PC-9 (cell line): ENCODE measurements at places on chromosomes 3 and 15. TPM values are rescaled to one million over a fixed set of nuclear protein-coding genes. Genes with fewer than 3 reads are reported as not detected.

DNA sequence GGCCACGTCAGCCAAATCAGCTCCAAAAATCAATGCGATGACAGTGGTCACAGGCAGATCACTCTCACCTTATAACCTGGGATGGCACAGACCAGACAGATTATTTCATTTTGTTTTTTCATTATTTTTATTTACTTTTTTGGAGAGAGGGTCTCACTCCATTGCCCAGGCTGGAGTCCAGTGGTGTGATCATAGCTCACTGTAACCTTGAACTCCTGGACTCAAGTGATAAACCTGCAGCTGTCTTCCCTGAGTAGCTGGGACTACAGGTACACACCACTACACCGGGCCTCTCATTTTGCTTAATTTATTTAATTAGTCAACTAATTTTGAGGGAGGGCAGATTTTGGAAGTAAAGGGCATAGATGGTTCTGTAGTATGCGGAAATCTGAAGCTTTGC is 51.2 kb upstream of the ICE2 start:
- no peaks in the 10 kb centered on the region for H3K36me3 ChIP-seq
- DNase-seq, result no peak
- no peaks in the 10 kb centered on the region for H3K4me1 ChIP-seq
- no peak overlapping the region for H3K4me3 ChIP-seq
- no peak overlapping the region for H3K27ac ChIP-seq

DNA sequence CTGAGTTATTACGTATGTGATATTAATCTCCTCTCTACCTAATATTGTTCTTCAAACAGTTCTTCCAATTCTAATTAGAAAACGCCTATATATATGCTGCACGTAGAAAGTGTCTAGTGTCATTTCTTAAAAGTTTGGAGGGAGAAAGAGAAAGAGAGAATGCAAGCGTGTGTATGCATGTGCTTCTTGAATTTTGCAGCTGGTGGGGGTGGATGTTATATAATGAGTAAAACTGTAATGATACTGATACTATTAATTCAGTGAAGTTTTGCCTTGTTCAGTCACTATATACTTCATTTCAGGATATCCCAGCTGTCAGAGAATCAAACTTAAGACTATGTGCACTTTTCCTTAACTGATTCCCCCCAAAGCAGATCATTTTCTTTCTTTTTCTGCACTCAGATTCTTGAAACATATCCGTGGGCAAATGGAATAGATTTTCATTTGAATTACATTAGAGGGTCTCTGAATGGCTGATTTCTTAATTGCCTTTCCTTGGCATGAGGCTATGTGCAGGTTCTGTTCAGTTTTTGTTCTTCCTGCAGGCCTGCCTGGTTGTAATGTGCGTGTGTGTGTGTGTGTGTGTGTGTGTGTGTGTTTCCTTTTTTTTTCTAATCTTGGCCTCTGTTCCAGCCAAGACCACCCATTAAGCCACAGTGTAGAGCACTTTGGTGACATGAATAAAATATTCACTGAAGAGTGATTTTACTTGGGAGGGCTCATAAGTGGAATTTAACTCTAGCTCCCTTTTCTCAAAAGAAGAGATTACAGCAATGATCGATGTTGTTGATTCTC is 617.5 kb downstream of the RBMS3 start:
- H3K36me3 ChIP-seq, result no peaks in the 10 kb centered on the region
- no peak overlapping the region for H3K27ac ChIP-seq
- H3K4me1 ChIP-seq, result no peaks in the 10 kb centered on the region
- no peak for DNase-seq
- H3K4me3 ChIP-seq, result no peak overlapping the region
- H3K27me3 ChIP-seq, result no peaks in the 10 kb centered on the region

DNA sequence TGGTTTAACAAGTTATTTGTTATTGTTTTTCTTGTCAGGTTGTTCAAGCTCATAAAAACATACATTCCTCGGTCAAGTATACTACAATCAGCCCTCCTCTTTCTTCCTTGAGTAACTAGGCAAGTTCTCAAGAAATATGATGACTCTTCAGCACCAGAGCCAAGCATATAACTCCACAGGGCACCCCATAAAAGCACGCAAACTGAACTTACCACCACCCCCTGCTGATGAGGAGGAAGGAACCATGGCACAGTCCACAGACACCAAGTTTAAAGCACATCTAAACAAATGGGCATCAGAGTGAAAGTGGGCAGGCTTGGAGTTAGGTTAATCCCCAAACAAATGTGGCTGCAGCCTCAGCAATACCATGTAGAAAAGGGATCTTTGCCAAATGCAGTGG is 5.3 kb downstream of the IP6K2 start:
- peaks cover 13% of the 10 kb centered on the region for H3K4me1 ChIP-seq
- no peaks in the 10 kb centered on the region for H3K27me3 ChIP-seq
- peaks cover 23% of the 10 kb centered on the region for H3K36me3 ChIP-seq
- H3K4me3 ChIP-seq, result no peak overlapping the region

The BLM gene
- total RNA-seq, result 15.1 and 19.1 TPM in 2 replicates

DNA sequence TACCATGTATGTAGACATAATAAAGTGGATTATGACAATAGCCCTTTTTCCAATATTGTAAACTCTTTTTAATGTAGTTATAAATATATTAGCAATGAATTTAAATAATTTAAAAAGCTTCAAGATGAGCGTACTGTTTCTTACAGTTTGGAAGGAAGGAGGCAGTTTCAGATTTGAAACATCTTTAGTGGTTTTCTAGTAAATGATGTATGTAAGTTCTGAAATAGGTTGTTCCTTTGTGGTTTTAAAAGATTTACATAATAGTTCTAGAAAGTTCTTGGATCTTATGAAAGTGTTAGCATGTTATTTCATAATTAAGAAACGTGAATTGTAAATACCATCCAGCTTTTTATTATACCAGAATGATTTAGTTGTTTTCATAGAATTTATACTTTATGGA is 16.0 kb downstream of the DNAJC19 start:
- no peak overlapping the region for H3K27ac ChIP-seq
- H3K36me3 ChIP-seq, result peaks cover 72% of the 10 kb centered on the region
- no peaks in the 10 kb centered on the region for H3K4me1 ChIP-seq
- H3K27me3 ChIP-seq, result no peaks in the 10 kb centered on the region

- H3K4me3 ChIP-seq, result no peak overlapping the region
- H3K4me1 ChIP-seq, result no peaks in the 10 kb centered on the region
- no peak for DNase-seq
- H3K27me3 ChIP-seq, result no peaks in the 10 kb centered on the region
These were observed 400.2 kb upstream of the GOLIM4 start for GRCh38 chr3:168495932-168496331.

GRCh38 chr3:170714122-170714521 is 128.2 kb upstream of the SLC7A14 start:
- no peaks in the 10 kb centered on the region for H3K36me3 ChIP-seq
- peak overlapping the region; percentile 68 for H3K27ac ChIP-seq
- peaks cover 37% of the 10 kb centered on the region for H3K4me1 ChIP-seq

The SEMA6D gene
- not detected in 2 replicates for total RNA-seq

- no peak for DNase-seq
- H3K36me3 ChIP-seq, result no peaks in the 10 kb centered on the region
- H3K4me1 ChIP-seq, result no peaks in the 10 kb centered on the region
- H3K27me3 ChIP-seq, result no peaks in the 10 kb centered on the region
- H3K4me3 ChIP-seq, result no peak overlapping the region
- H3K27ac ChIP-seq, result no peak overlapping the region
These were observed 806.6 kb downstream of the SQOR start for GRCh38 chr15:46441294-46442062.

DNA sequence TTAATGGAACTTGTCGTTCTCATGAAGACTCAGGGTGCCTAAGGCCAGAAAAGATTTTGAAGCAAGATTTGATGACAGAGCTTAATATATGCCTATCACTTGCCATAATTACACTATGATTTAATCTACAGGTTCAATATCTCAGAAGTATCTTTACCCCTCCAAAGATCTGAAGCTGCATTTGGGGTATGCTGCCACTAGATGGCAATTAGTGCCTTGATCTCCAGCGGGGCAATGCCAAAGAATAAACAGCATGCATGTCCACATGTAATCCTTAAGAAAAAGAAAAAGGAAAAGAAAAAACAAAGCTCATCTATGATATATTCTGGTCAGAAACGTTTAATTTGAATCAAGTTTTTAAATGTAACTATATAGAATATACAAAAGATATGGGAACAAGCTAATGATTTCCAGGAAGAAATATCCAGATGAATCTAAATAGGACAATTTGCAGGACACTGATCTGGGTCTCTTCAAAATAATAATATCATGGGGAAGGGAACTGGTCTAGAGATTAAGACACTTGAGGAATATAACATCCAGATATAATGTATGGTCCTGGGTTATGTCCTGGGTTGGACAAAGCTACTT is 55.0 kb upstream of the SOX14 start:
- H3K27me3 ChIP-seq, result peaks cover under 1% of the 10 kb centered on the region; the same call in 1 of the 2 replicates
- H3K4me1 ChIP-seq, result no peaks in the 10 kb centered on the region
- DNase-seq, result no peak
- H3K27ac ChIP-seq, result no peak overlapping the region
- H3K36me3 ChIP-seq, result no peaks in the 10 kb centered on the region

GRCh38 chr3:9168241-9168741 is 81.2 kb downstream of the SRGAP3 start:
- H3K27me3 ChIP-seq, result no peaks in the 10 kb centered on the region
- H3K36me3 ChIP-seq, result no peaks in the 10 kb centered on the region
- DNase-seq, result no peak
- no peak overlapping the region for H3K27ac ChIP-seq

GRCh38 chr3:157129803-157130466 is 30.0 kb downstream of the CCNL1 start:
- H3K4me3 ChIP-seq, result peak overlapping the region; percentile 43
- no peaks in the 10 kb centered on the region for H3K27me3 ChIP-seq
- peak overlapping the region; percentile 94 for H3K27ac ChIP-seq
- H3K36me3 ChIP-seq, result no peaks in the 10 kb centered on the region

GRCh38 chr15:32671339-32672325 is 30.1 kb downstream of the SCG5 start:
- H3K36me3 ChIP-seq, result no peaks in the 10 kb centered on the region
- H3K4me3 ChIP-seq, result no peak overlapping the region
- no peaks in the 10 kb centered on the region for H3K27me3 ChIP-seq
- no peak overlapping the region for H3K27ac ChIP-seq

DNA sequence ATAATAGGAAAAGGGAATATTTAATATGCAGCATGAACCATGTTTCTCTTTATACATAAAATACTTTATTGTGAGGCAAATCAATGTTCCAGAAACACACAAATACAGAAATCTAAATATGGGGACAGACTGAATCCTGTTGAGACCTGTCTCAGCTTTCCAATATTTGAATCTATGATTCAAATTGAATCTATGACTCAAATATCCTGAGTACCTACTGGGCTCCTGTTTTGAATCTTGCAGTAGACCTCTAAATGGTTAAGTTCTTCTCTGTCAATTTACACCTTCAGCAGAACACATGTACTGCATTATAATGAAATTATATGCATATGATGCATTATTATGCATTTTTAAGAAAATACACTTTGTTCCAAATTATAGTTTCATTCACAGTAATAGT is 143.2 kb upstream of the PLXND1 start:
- DNase-seq, result no peak
- no peak overlapping the region for H3K4me3 ChIP-seq
- 0 out of 2 replicates have a peak, but pooled peaks cover 9% of the 10 kb centered on the region for H3K4me1 ChIP-seq
- no peak overlapping the region for H3K27ac ChIP-seq

The INSYN1 gene
- not detected in 2 replicates for total RNA-seq

- no peak for DNase-seq
- H3K4me1 ChIP-seq, result no peaks in the 10 kb centered on the region
- H3K27me3 ChIP-seq, result no peaks in the 10 kb centered on the region
- no peak overlapping the region for H3K27ac ChIP-seq
- H3K4me3 ChIP-seq, result no peak overlapping the region
These were observed 25.8 kb upstream of the CELF6 start for GRCh38 chr15:72345806-72346205.

The TIMP4 gene
- 15.5 and 19.0 TPM in 2 replicates for total RNA-seq

- H3K27ac ChIP-seq, result peak overlapping the region; percentile 7; the same call in 1 of the 2 replicates
- H3K36me3 ChIP-seq, result no peaks in the 10 kb centered on the region
- DNase-seq, result peak; percentile 55
- H3K4me1 ChIP-seq, result peaks cover 17% of the 10 kb centered on the region
- no peak overlapping the region for H3K4me3 ChIP-seq
These were observed 36.1 kb downstream of the BNC1 start for GRCh38 chr15:83248151-83249029.

DNA sequence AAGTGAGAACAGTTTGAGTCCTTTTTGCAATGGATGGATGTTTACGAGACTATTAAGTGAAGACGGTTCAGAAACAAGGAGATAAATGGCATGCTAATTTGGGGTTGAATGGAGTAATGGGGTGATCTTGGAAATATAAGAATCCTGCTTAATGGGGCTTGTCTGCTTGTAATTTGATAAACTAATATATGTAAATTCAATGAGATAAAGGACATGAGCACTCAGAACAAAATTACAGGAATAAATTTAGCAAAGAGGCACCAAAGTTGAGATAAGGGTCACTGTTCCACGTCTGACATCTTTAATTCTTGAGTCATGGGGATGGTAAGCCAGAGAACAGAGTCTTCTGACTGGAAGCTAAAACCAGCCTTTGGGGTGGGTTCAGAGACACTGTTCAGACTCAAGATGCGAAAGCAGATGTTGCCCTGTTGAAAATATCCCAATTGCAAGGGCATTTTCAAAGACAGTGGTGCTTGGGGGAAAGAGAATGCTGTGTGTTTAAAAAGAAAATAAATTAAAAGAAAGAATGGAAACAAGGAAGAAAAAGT is 67.8 kb upstream of the CHRNB4 start:
- H3K27ac ChIP-seq, result no peak overlapping the region
- peaks cover 18% of the 10 kb centered on the region for H3K27me3 ChIP-seq
- H3K4me3 ChIP-seq, result no peak overlapping the region
- no peaks in the 10 kb centered on the region for H3K36me3 ChIP-seq

The BTLA gene
- not detected in 2 replicates for total RNA-seq

The PTPN23 gene
- 36.9 and 38.9 TPM in 2 replicates for total RNA-seq

DNA sequence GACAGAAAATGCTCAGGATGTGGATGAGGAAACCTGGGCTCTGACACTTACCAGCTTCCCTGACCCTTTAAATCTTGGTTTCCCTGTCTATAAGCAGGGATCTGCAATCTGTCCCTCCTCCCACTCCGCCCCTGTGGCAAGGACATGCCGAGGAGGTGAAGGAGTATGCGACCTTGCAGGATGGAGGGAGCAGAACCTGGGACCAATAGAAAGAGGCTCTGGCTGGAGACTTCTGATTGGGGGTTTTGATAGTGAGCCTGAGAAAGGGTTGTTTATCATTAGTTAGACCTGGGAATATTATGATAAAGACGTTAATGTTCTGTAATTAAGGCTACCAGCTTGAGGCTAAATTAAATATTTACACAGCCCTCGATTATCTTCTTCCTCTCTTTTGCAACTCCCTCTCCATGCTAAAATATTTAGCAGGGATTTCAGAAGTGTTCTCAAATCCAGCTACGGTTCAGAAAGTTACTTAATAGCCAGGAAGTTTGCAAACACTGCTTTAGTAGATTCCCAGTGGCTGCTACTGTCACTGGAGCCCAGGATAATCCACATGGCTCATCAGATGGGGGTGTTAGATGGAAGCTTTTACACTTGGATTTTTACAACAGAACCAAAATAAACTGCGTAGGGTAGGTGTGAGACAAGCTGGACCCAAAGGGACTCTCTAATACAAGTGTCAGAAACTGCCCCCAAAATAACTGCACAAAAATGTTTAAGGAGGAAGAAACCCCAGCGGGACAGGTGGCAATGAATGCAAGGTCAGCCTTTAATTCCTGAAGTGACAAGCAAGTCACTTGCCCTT is 9.2 kb upstream of the PAQR5 start:
- H3K27ac ChIP-seq, result no peak overlapping the region
- H3K4me1 ChIP-seq, result peaks cover 4% of the 10 kb centered on the region; the same call in 1 of the 2 replicates
- DNase-seq, result no peak
- H3K27me3 ChIP-seq, result no peaks in the 10 kb centered on the region
- H3K36me3 ChIP-seq, result no peaks in the 10 kb centered on the region
